H4 (cell line): ENCODE measurements at places on chromosomes 12 and 14. TPM values are rescaled to one million over a fixed set of nuclear protein-coding genes. Genes with fewer than 3 reads are reported as not detected.

The SYT1 gene
- 5.5 and 5.9 TPM in 2 replicates for total RNA-seq

The TEAD4 gene
- total RNA-seq: 12.7 and 23.6 TPM in 2 replicates

The SLC38A4 gene
- 0.74 and 1.1 TPM in 2 replicates for total RNA-seq

The PRB3 gene
- total RNA-seq: not detected in 2 replicates

The RNASE7 gene
- total RNA-seq: not detected in 2 replicates

The PPP1R1A gene
- 0.21 TPM in 1 of 2 replicates, not detected in the other for total RNA-seq

The NKX2-1 gene
- 0.06 and 0.62 TPM in 2 replicates for total RNA-seq

The CPNE6 gene
- not detected in 2 replicates for total RNA-seq

The KRT81 gene
- total RNA-seq: 5.7 and 10.8 TPM in 2 replicates

The STAT6 gene
- total RNA-seq: 9.3 and 17.9 TPM in 2 replicates

The HHIPL1 gene
- 0.02 and 0.14 TPM in 2 replicates for total RNA-seq

The DBX2 gene
- total RNA-seq: not detected in 2 replicates

The KRT78 gene
- total RNA-seq: not detected in 2 replicates

The BRF1 gene
- total RNA-seq: 12.6 and 13.6 TPM in 2 replicates

The PTPRQ gene
- total RNA-seq: 0.02 TPM in 1 of 2 replicates, not detected in the other

The GUCY2C gene
- not detected in 2 replicates for total RNA-seq

The FAM186B gene
- total RNA-seq: 0.39 and 3.8 TPM in 2 replicates

The SDR9C7 gene
- total RNA-seq: 0.14 TPM in 1 of 2 replicates, not detected in the other

The LRIG3 gene
- total RNA-seq: 36.0 and 42.1 TPM in 2 replicates

The CD27 gene
- not detected in 2 replicates for total RNA-seq

The GPR65 gene
- total RNA-seq: not detected in 2 replicates

The RPL10L gene
- total RNA-seq: not detected in 2 replicates

The LMO3 gene
- total RNA-seq: 0.27 and 2.9 TPM in 2 replicates

The KLRC2 gene
- 0.23 TPM in 1 of 2 replicates, not detected in the other for total RNA-seq

The RPS26 gene
- total RNA-seq: 1,414 and 1,870 TPM in 2 replicates

The ASCL1 gene
- total RNA-seq: not detected in 2 replicates

The GLI1 gene
- 5.7 and 6.3 TPM in 2 replicates for total RNA-seq

The KRT80 gene
- 4.7 and 6.9 TPM in 2 replicates for total RNA-seq

The RPGRIP1 gene
- total RNA-seq: not detected in 2 replicates

The SLC5A8 gene
- total RNA-seq: not detected in 2 replicates

The TAS2R8 gene
- not detected in 2 replicates for total RNA-seq

The PRPH gene
- total RNA-seq: 0.10 TPM in 1 of 2 replicates, not detected in the other

The FAM181A gene
- not detected in 2 replicates for total RNA-seq
